Stimulated activated CD4-positive, alpha-beta T cell treated with anti-CD3 and anti-CD28 coated beads, Interleukin-1b, Interleukin-23, amount 100 ng/mL, for 4 hours (primary cell): ENCODE measurements at places on chromosomes 2 and 18.

GRCh38 chr2:174836377-174836994 lies 72.2 kb upstream of the CHRNA1 start:
- no peak for DNase-seq

DNA sequence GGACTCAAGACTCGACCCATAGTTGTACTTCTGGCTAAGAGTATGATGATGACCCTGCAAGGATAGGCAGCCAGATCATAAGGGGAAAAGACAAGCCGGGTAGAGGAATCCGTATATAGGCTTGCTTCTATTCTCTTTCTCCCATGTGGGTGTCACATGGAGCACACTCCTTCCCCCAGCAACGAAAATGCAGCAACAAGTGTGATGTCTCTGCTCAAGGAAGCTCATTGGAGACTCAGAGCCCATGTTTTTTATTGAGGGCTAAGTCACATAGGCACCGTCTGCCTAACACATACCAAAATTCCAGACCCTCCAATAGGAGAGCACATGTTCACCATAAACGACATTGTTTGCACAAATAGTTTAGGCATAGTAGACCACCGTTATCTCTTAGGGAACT lies 6.3 kb downstream of the ZNF2 start:
- no peak for DNase-seq

GRCh38 chr18:25251068-25251467 lies 100.9 kb downstream of the ZNF521 start:
- no peak for DNase-seq

- no peak for DNase-seq
Measured at GRCh38 chr2:159462201-159462785, 154.1 kb downstream of the BAZ2B start.

DNA sequence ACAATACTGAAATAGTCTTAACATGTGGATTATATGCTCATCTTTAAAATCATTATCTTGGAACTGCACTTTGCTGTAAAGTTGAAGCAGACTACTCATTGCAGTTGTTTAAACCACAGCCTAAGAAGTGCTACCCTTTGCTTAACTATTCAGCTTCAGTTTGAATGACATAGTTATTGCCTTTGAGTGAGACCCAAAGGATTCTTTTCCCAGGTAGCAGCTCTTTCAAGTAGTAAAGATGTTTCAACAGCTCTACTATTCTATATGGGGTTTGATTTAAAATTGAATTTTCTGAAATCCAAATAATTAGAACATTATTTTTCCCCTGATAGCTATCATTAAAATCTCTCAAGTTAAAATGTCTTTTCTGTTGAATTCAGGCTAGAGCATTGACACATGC lies 1.1 kb downstream of the SCG2 start:
- DNase-seq = no peak

GRCh38 chr2:80073134-80073561 lies 231.4 kb downstream of the LRRTM1 start:
- no peak for DNase-seq

GRCh38 chr2:133338224-133338623 lies 230.0 kb downstream of the NCKAP5 start:
- no peak for DNase-seq

DNA sequence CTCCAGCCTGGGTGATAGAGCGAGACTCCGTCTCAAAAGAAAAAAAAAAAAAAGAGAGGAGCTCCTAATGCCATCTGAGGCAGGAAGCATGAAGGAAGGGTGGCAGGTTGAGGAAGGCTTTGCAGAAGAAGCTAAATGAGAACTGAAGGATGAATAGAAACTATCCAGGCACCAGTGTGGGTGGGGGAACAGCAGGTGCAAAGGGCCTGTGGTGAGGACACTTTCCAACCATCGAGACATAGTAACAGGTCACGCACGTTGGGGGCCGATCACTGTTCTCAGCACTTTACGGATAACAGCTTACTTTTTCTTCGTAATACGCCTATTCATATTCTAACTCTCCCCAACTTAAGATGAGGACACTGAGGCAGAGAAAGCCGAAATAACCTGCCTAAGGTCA lies 58.4 kb downstream of the NGEF start:
- DNase-seq = no peak

- no peak for DNase-seq
Measured at GRCh38 chr18:34932363-34932762, 108.8 kb upstream of the MAPRE2 start.

DNA sequence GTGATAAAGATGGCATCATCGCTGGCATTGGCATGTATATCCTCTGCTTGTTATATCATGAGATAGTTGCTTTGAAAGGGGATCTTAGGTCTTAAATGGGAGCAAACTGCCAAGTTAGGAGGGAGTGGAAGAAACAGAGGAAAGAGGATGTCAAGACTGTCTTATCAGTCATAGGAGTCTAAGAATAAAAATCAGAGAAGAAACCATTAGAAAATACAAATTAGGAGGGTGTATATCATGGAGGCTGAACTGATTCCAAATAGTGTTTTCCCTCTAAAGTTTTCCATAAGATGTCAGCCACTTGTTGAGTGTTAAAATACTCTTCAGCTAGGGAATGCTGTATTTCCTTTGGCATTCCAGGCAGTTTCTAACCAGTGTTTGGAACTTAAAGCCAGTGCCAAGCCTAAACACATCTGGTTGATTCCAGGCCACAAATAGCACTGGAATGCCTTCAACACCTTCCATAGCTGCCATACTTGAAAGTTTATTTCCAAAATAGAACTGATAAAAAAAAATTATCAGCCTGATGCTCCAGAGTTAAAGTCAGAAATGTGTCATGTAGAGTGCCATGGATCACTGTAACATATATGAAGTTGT lies 129.4 kb downstream of the ZEB2 start:
- no peak for DNase-seq

DNA sequence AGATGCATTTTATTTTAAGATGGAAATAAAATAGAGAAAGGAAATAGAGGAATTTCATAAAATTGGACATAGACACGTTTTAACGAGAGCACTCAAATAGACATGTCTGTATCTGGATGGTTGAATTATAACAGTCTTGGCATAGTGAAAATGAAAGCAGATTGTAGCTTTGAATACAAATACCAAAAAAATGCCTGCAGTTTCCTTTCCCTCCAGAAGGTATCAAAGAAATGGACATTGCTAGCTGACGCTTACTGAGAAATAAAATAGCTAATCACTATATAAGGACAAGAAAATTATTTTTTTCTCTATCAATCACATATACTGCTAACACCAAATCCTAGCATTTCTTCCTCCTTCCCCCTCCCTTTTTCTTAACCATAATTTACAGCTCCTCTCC lies 11.4 kb upstream of the MAPRE2 start:
- DNase-seq = no peak

- no peak for DNase-seq
Measured at GRCh38 chr2:113685471-113685870, 58.4 kb downstream of the RABL2A start.

GRCh38 chr2:42059261-42059898 lies 11.6 kb downstream of the PKDCC start:
- DNase-seq = no peak

DNA sequence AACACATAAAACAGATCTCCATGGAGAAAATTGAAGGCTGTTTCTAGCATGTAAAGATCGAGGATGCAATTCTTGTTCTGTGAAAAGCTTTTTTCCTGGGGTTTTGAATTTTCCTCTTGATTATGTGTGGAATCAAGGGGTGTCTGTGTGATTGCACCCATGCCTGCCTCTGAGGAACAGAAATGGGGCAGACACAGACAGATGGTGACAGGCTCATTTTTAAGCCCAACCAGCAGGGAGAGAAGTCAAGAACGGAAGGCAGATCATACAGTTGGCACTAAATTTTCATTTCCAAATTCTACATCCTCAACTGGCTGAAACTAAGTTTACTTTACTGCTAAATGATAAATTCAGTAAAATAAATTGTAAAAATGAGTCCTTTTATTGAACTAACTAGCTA lies 1037.7 kb upstream of the KLHL29 start:
- no peak for DNase-seq

GRCh38 chr18:79260510-79260909 lies 135.2 kb upstream of the NFATC1 start:
- no peak for DNase-seq

GRCh38 chr2:169139145-169139544 lies 69.8 kb downstream of the DHRS9 start:
- no peak for DNase-seq

DNA sequence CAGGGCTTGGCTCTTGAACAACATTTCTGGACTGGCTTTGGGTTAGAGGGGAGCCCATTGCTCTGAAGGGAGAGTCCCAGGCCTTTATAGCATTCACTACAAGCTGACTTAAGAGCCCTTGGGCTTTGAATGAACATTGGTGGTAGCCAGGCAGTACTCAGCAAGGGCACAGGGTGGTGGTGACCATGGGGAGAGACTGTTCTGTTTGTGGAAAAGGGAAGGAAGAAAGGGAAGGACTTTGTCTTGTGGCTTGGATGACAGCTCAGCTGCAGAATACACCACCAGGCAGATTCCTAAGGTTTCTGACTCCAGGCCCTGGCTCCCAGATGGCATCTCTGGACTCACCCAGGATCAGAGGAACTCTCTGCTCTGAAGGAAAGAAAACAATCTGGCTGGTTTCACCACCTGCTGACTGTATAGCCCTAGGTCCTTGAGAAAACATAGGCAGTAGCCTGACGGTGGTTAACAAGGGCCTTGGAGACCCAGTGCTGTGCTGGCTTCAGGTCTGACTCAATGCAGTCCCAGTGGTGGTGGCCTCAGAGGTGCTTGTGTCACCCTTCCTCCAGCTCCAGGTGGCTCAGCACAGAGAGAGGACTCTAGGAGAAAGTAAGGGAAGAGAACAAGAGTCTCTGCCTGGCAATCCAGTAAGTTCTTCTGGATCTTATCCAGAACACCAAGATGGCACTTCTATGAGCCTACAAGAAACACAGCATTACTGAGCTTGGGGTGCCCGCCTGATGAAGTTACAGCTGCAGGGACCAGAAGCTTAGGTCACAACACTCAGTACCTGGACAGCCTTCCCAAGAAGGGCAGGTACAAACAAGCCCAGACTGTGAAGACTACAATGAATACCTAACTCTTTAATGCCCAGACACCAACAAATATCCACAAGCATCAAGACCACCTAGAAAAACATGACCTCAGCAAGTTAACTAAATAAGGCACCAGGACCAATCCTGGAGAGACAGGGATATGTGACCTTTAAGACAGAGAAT lies 16.4 kb upstream of the ABCB11 start:
- DNase-seq = no peak

- no peak for DNase-seq
Measured at GRCh38 chr2:45180779-45181178, 171.5 kb upstream of the SIX2 start.

DNA sequence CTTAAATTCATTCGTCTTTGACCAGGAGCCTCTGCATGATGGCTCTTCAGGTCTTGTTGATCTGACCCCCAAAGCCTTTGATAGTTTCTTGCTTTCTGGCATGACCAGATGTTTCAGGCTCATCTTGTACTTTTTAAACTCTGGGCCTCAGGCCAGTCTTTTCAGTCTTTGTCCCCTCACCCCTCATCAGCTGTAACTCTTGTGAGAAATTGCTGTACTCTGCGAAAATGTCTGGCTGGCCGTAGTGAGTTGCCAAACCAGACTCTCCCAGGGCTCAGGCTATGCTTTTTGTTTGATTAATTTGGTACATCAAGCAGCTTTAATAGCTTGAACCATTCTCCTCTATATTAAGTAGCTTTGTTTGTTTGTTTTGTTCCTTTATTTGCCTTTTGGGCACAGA lies 75.9 kb downstream of the BABAM2 start:
- DNase-seq = no peak

GRCh38 chr2:88841224-88841929 lies 149.9 kb downstream of the RPIA start:
- no peak for DNase-seq

DNA sequence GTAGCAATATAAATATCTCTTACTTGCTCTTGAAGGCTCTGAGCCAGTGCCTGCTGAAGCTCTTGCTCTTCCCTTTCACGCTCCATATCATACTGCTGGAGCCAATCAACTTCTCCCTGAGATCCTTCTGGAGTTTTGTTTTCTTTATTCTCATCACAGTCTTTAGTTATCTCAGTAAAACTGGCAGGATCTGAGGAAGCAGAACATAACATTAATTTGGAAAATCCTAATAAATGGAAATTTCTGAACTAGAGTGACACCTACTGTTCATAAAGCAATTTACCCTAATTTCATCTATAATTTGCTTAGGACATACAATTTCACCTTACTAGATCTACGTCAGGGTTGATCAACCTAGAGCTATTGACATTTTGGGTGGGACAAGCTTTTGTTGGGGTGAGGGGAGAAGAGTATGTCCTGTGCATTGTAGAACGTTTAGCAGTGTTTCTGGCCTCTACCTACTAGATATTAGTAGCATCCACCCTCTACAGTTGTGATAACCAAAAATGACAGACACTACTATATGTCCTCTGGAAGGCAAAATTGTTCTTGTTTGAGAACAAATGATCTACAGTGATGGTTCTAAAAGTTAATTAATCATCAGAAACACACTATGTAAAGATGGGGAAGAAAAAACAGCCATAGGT lies 47.2 kb downstream of the VIL1 start:
- DNase-seq = no peak

GRCh38 chr2:239663364-239663924 lies 262.6 kb upstream of the HDAC4 start:
- no peak for DNase-seq

GRCh38 chr2:85745619-85746018 lies 8.2 kb upstream of the ATOH8 start:
- no peak for DNase-seq

DNA sequence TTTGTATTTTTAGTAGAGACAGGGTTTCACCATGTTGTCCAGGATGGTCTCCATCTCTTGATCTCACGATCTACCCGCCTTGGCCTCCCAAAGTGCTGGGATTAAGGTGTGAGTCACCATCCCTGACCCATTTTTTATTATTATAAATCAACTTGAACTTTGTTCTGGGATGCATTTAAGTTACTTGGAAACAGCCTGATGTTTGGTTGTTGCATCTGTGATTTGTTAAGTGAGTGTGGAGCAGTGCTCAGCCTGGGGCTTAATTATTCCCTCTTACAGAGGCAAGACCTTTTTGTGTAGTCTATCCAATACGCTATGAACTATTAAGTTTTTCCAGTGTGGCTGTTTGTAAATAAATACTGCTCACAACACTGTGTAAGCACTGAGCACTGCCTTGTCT lies 32.6 kb downstream of the MTA3 start:
- DNase-seq = no peak

DNA sequence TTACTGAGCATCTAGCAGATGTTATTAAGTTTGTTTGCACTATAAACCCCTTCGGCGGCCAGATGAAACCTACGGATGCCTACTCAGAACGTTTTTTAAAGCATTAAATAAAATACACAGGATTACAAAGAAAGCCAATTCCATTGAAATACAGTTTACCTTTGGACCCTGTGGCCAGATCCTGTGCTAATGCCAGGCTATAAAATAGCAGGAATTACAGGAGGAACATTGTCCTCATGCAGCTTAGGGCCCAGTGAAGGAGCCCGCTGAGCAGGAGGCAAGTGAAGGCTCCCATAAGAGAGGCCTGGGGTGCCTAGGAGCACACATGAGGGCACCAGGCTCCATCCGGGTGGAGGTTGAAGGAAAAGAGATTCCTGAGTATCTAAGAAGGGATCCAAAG lies 310.4 kb downstream of the MTX2 start:
- no peak for DNase-seq

GRCh38 chr2:240319221-240319854 lies 116.1 kb upstream of the GPC1 start:
- DNase-seq = no peak
